ENCODE measurements at places on chromosomes 6 and 20.

- DNase-seq, result peak; percentile 73
Measured at GRCh38 chr6:31734821-31735406, 1.4 kb downstream of the CLIC1 start.

DNA sequence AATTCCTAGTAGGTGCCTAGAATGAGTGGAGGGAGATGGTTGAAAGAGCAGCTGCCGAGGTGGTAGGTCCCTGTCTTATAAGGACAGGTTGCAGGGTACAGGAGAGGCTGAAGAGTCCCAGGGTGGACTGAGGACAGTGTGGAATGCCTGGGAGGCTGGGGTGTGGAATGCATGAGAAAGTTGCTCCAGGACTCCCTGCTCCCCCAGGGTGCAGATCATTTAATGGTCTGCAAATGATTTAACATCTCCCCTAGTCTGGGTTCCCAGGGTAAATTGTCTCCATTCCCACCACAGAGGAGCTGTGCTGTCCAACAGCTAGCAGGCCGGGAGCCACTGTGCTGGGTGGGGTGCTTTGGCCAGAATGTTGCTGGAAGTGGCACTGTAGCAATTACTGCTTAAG lies 76.0 kb downstream of the CD83 start:
- DNase-seq, result no peak

DNA sequence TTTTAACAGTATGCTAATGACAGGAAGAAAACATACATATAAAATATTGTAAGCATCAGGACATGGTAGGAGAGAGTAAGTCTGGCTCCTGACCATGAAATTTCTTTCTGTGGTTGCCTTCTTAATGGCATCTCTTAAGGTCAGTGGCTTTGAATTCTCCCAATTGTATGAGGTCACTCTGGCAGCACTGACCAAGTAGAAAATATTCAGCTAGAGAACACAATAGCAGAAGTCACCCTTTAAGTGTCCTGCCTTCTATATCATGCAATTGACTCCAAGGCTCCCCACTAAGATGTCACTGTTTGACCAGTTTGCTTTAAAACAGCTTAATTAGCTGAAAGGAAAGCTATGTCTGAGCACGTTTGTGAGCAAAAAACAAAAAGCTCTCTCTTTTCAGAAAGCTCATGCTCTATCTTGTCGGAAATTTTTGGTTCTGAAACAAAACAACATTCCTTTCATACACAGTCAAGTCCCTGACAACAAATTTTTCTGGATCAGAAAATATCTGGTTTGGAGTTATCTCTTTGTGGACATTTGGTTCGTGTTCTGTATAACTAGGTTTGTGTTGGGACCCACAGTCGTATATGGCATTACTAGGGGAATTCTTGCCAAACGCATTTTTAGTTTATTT lies 120.9 kb upstream of the IFNGR1 start:
- no peak for DNase-seq

DNA sequence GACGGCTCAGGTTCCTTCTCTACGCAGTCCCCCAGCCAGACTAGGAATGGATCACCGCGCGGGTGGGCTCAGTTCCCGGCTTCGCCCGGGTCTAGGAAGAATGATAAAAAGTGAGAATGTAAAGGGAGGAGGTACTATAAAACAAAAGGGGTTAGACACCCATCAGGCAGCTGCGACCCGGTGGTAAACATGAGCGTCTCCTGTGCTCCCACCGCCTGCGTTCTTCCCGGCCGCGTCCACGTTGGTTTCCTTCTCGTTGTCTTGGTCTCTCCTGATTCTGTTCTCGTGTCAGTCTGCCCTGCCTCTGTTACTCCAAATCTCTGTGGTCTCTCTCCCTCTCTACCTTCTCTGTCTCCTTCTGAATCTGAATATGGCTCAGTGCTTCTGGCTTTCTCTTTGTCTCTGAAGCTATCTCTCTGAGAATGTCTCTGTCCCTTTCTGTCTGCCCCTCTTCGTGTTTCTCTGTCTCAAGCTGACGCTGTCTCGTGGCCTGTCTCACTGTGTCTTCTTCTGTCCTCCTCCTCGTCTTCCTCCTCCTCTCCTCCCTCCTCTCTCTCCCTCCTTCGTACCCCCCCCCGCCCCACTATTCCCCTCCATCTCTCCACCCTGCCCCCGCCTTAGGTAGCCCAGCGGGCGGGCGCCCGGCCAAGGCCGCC lies 41.6 kb upstream of the FOXP4 start:
- DNase-seq, result no peak

- peak; percentile 34 for DNase-seq
Measured at GRCh38 chr6:111761783-111762312, 111.4 kb downstream of the FYN start.

- no peak for DNase-seq
Measured at GRCh38 chr20:17645010-17645409, 37.0 kb downstream of the RRBP1 start.

GRCh38 chr6:134240665-134241431 lies 77.1 kb downstream of the SGK1 start:
- peak; percentile 91 for DNase-seq

DNA sequence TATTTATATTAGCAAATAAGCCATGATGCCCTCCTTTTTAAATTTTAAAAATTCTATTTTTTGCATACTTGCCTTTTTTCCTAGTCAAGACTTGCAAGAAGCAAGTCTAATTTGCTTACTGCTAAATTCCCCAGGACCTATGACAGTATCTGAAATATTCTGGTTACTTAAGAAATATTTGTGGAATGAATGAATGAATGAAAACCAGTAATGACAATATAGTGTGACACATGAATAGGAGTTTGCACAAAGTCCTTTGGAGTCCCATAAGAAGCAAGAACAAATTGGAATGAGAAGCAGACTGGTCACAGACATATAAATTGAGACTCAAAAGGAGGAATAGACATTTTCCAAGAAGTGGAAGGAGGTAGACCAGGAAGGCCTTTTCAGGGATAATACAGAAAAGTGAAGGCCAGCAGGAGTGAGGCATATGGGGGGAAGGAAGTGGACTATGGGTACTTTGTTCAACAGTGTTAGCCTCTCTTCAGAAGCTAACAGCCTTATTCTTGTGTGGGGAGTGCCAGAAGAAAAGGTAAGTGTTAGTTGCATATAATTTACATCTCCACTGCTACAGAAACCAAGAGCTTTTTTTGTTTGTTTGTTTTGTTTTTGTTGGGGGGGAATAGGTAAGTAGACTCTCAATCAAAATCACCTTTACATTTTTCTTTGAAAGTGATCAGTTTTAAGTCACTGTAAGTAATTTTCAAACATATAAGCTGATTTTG lies 93.6 kb upstream of the FAM184A start:
- DNase-seq, result no peak

- no peak for DNase-seq
Measured at GRCh38 chr20:60294632-60295031, 336.4 kb downstream of the CDH26 start.

- no peak for DNase-seq
Measured at GRCh38 chr20:41476446-41476845, 109.8 kb upstream of the EMILIN3 start.

- no peak for DNase-seq
Measured at GRCh38 chr20:40245829-40246228, 443.2 kb downstream of the MAFB start.

GRCh38 chr20:50308513-50309279 lies 118.1 kb downstream of the CEBPB start:
- DNase-seq, result no peak

DNA sequence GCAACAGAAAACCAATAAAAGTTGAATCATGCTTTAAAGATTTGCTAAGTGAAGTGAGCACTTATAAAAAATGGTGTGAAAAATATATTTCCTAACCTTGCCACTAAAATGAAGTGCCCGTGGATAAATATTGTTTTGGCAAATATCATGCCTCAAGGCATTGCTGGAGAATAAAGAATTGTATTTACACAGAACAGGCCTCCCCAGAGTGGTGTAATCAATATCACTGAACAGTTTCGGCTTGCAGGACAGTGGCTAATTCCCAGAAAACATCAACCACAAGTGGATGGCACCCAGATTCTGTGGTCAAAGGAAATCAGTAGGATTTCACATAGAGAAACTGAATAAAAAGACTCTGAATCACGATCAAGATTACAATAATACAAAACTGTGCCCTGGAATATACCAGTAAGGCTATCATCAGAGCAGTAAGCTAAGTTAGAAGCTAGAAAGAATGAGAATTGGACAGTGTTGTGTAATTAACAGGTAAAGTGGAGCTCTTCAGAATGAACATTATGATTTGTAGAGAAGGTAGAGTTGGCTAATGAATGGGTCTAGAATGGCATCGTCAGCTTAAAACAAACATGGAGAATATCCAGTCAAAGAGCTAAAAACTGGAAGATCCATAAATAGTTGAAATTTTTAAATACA lies 1026.9 kb upstream of the ADGRB3 start:
- no peak for DNase-seq

GRCh38 chr6:170137176-170137891 lies 153.5 kb downstream of the DLL1 start:
- no peak for DNase-seq

GRCh38 chr20:49375170-49375569 lies 97.3 kb upstream of the ZNFX1 start:
- DNase-seq, result no peak

GRCh38 chr20:56799187-56799586 lies 170.1 kb downstream of the TFAP2C start:
- DNase-seq, result no peak

DNA sequence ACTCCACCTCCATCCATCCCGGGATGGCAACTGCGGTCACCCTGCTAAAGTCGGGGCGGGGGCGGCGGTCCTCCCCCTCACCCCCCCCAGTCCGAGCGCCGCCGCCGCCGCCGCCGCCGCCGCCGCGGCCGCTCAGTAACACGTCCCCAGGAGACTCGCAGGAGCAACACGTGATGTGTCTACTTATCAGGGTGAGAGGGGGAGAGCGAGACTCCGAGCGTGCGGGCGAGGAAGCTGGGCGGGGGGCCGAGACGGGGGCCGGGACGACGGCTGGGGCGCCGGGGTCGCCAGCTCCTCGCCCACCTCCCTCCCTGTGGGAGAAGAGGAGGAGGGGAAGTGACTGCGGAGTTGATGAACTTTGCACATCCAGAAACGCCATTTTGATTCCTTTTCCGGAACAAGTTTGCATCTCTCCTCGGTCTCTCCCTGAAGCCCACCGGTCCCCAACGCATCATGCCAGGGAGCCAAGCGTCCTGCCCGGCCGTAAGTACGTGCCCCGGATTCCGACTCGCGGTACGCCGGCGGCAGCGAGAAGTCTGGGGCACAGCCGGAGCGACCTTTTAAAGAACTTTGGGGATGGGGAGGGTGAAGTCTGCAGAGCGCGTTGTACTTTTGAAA lies at the start of gene RREB1:
TSS of gene RREB1 (plus strand) at position 384 of the 618 bp plus-strand sequence. CDS start 73,951 bp downstream, outside the sequence.
- DNase-seq, result peak; percentile 41

DNA sequence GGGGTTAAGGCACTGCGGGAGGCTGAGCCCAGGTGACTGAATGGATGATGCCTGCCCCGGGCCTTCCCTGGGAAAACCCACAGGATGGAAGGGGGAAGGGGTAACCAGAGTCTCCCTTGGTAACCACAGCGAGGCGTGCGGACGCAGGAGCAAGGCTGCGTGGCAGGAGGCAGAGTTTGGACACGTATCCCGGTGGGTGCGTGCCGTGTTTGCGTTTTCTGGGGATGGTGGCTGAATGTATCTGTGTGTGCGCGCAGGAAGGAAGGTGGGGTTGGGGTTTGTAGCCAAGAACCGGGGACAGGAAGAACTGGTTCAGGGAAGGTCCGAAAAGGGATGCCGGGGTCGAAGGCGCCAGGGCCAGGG lies 1.8 kb downstream of the MDGA1 start:
- no peak for DNase-seq
